ENCODE measurements at places on chromosomes 6 and 20. TPM values are rescaled to one million over a fixed set of nuclear protein-coding genes. Genes with fewer than 3 reads are reported as not detected.

Gene TCP11
- total RNA-seq = 1.1 TPM

Gene BPIFB1
- total RNA-seq = not detected

Gene RNASET2
- 16.6 TPM for total RNA-seq

Gene EFCAB8
- under 0.01 TPM for total RNA-seq

Gene TRIM15
- not detected for total RNA-seq

Gene ULBP1
- 0.61 TPM for total RNA-seq

Gene DAAM2
- 122 TPM for total RNA-seq

Gene TPX2
- total RNA-seq = 11.2 TPM

Gene COL20A1
- not detected for total RNA-seq

Gene NUP43
- total RNA-seq = 23.4 TPM

Gene OR12D3
- total RNA-seq = not detected

Gene NKX2-2
- total RNA-seq = not detected

Gene SYNE1
- total RNA-seq = 320 TPM

Gene SLC22A1
- 0.12 TPM for total RNA-seq

Gene CRIP3
- not detected for total RNA-seq

Gene PPIL6
- total RNA-seq = 2.1 TPM

Gene SLC26A8
- total RNA-seq = not detected

Gene OTOR
- total RNA-seq = not detected

Gene POM121L2
- not detected for total RNA-seq

Gene AVP
- total RNA-seq = not detected

Gene OR11A1
- total RNA-seq = not detected

Gene SLCO4A1
- 0.16 TPM for total RNA-seq

Gene TTBK1
- not detected for total RNA-seq

Gene SLC32A1
- total RNA-seq = not detected

Gene GPX5
- not detected for total RNA-seq

Gene TCF21
- not detected for total RNA-seq
